ENCODE measurements at places on chromosomes 2 and 18.

GRCh38 chr2:225894236-225894980, 494.9 kb downstream of the NYAP2 start:
- DNase-seq, result no peak

GRCh38 chr2:54670485-54671009, 52.9 kb upstream of the EML6 start:
- no peak for DNase-seq

GRCh38 chr2:37589298-37589697, 82.1 kb downstream of the CDC42EP3 start:
- DNase-seq, result no peak

- no peak for DNase-seq
Measured at GRCh38 chr2:126776255-126776654, 120.3 kb downstream of the GYPC start.

DNA sequence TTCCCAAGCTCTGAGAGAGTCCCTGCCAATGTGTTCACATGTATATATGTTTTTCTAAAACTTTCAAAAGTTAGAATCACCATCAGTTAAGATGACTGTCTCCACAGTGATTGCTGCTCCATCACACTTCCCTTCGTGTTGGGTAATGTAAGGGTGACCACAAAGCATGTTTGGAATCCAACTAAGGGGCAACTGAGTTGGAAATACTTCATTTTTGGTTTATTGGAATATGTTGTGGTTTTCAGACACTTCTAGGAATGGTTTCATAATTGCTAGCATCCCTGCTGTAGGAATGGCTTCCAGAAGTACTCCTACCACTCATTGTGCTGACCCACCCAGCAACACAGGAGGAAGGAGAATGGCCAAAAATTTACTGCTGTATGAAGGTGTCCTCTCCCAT, 212.5 kb upstream of the GULP1 start:
- no peak for DNase-seq

DNA sequence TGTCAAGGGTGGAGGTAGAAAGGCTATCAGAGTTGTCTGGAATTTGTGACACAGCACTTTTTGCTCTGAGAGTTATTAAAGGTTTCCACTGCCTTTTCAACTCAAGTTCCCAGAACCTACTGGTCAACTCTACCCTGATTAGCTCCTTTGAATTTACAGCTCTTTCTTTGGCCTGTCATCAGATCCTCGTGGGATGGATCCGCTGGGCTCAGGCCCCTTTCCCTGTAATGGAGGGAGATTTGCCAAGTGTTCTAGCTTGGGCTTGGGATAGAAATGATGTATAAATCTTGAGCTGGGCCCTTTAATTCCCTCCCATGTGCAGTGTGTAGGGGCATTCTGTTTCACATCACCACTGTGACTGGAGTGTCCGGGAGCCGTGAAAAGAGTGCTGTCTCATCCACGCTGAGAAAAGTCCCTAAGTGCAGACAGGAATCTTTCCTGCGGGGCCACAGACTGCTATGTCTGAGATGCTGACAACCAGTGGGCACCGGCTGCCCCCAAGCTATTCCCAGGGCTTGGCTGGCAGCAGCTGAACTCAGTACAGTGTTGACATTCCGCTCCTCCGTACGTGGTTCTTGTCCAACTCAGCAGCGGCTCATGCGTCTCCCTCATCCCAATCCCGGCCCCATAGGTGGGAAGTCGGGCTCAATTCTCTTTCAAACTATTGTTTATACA, 46.9 kb upstream of the ARHGAP28 start:
- no peak for DNase-seq

DNA sequence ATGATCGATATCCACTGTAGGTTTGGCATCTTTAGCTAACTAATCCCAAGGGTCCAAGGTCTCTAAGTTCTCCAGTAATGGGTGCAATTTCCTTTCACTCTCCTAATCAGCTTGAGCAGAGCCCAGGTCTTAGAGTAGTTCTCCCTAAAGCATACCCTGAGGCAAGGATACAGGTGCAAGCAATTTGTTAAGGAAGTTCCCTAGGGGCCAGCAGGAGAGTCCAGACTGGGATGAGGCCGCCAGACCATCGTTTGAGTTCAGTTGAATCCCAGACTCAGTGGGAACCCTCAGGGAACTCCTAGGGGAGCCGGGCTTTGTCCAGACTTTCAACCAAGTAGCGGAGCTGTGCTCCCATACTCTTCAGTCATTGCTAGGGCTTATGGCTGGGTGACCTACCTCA, 835.4 kb upstream of the CDH2 start:
- no peak for DNase-seq

- no peak for DNase-seq
Measured at GRCh38 chr2:144233317-144233716, 286.6 kb downstream of the ZEB2 start.

DNA sequence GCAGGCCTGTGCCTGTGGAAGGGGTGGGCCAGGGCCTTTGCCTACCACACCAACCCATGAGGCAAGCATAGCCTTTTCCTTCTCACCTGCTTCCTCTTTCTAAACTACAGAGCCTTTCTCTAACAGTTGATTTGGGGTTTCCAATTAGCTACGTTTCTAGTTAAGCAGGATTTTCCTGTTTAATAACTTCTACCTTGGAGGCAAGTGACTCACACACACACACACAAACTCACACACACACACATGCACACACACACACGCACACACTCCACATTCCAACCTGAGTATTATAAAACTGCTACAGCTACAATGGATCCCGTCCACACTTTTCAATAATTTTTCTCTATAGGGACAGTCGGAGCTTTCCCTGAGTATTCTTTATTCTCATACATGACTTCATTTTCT, 84.9 kb downstream of the SOX11 start:
- DNase-seq, result no peak

- DNase-seq, result no peak
Measured at GRCh38 chr2:5995832-5996231, 303.6 kb downstream of the SOX11 start.

DNA sequence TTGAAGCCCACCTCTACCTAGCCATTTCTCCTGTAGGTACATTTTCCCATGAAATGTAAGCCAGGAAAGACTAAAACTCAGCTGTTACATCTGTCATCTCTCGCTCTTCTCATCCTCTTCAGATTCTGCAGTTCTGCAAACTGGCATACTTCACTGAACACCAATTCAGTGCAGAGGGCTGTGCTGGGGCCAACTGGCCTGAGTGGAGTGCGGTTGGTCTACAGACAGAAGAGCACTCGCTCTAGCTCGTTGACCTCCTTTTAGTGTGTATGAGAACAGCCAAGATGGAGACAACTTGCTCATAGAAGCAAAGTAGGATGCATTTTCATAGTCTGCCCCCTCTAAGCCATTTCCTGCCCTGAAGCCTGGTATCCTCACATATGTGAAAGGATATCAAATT, 862.6 kb downstream of the BCL11A start:
- no peak for DNase-seq

- no peak for DNase-seq
Measured at GRCh38 chr18:75341267-75341666, 86.2 kb downstream of the SMIM21 start.

DNA sequence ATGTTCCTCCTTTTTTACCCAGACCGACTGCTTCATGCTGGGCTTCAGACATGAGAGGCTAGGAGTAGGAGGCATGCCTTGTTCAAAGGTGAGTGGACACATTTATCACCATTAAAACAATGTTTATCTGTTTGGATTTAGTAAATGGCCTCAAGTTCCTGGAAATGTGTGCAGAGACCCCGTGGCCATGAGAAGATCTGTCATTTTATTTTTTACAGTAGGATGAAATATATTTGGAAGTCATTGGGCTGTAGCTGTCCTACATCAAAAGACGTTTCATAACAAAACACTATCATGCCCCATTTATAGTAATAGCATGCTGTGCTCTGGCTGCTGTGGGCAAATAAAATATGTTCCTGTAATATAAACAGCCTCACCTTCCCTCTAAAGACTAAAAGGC, 403.9 kb upstream of the TNP1 start:
- no peak for DNase-seq

DNA sequence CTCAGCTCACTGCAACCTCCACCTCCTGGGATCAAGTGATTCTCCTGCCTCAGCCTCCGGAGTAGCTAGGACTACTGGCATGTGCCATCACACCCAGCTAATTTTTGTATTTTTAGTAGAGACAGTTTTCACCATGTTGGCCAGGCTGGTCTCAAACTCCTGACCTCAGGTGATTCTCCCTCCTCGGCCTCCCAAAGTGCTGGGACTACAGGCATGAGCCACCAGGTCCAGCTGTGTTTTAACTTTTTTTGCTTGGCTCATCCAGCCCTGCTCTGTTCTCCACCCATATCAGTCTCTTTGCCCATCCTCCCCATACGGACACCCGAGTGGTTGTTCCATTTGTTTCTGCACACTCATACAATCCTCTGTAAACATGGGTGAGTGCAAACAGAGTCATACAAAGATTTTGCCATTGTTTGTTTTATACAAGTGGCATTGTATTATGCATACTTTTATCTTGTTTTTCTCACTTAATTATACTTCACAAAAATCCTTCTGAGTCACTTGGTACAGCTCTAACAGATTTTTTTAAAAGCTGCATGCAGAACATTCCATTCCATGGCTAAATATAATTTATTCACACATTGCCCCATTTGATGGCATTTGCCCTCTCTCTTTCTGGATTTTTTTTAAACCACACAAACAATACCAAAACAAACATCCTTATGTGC, 5.3 kb downstream of the APOB start:
- DNase-seq, result no peak

DNA sequence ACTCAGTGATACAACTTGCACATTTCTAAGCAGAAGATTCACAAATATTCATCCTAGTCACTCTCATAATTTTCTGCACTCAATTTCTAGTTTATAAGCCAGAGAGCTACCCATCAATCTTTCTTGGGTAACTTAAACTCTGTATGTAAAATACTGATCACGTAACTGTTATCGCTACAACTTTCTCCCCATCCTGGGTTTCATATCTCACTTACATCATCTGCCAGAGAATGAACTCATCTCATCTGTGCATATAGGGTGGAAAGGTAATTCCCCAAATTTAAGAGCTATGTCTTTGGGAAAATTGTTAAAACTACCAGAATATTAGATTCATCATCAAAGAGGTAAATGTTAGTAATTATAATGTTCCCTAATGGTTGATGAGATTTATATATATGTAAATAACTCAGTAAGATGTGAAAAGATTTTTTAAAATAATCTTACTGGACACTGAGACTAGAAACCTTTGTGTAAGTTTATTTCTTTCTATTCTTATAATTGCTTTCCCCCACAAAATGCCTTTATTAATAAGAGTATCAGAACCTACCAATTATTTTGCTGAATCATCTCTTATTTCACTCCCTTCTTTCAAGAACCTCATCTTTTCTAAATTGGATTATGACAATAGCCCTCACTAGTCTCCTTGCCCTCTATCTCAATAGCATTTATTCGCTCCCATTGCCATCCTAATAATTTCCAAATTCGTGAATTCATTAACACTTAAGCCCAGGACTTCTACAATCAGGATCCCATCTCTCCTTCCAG, 729.0 kb downstream of the EPHA4 start:
- no peak for DNase-seq

DNA sequence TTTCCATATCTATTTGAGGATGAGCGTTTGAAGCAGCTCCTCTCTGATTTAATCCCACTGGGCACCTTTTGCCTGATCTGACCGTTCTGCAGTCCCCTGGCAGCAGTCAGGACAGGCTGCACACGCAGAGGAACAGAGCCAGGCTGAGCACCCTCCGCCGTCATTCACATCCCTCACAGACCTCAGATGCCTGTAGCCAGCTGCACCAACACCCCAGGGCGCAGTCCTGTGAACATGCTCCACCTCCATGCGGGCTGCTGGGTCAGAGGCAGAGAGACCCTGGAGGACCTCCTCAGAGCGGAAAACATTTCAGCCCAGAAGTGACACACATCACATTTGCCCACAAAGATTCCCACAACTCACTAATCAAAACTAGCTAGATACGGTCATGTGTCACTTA, 146.1 kb downstream of the SEPTIN10 start:
- no peak for DNase-seq

- DNase-seq, result no peak
Measured at GRCh38 chr2:42297322-42297936, 63.6 kb downstream of the COX7A2L start.

DNA sequence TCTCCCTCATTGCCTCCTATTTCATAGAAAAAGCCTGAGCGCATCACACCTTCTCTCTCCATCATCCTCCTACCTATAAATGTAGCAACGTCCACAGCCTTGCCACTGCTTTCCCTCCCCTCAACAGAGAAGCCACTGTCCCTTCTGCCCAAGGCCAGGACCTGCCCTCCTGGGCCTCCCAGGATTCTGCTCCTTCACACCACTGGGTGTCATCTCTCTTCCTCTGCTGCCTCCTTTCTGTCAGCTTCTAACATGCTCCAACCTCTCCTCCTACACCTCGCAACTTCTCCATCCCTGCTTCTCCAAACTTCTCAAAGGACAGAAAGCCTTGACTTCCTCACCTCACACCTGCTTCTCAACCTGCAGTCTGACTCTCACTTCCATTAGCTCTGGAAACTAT, 21.2 kb upstream of the ME2 start:
- DNase-seq, result no peak

DNA sequence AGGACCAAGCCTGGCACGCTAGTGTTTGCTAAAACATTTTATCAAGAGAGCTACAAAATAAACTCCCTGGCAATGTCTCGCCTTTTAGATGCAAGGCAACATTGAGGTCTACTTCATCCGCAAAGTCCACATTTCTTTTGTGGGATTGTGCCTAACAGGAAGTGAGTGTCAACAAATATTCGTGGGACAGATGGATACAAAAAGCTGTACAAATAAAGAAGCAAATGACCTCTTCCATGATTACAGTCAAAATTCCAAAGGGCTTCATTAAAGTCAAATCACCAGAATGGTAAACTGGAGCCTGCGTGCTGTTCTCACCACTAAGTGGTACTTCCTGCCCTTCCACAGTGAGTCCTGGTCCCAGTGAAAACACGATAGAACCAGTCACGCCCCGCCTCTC, 40.4 kb downstream of the L3MBTL4 start:
- DNase-seq, result no peak

- no peak for DNase-seq
Measured at GRCh38 chr2:175312137-175312536, 130.6 kb upstream of the ATP5MC3 start.

GRCh38 chr2:181239201-181239799, 217.9 kb upstream of the ITGA4 start:
- DNase-seq, result no peak

GRCh38 chr2:73291093-73291460, 2.3 kb downstream of the EGR4 start:
- no peak for DNase-seq

Data from H54 (cell line).